ENCODE measurements at places on chromosomes 11 and 22.

GRCh38 chr22:30455075-30455840 is 16.6 kb downstream of the SEC14L3 start:
- DNase-seq, result no peak

DNA sequence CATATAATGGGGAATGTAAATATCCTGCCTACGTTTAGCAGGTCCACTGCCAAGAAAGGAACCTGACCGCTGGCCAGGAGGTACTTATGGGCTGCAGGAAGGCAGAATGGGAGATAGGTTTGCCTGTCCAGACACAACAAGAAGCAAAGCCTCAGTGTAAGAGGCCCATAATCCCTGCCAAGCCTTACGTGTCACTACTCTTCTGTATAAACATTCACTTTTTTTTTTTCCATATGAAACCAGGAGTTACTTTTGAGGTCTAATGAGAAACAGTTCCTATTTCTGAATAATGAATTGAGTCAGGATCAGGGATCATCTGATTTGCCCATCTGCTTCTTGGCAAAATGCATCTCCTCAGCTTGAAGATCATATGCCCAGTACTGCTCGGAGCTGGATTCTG is 230.2 kb downstream of the NTM start:
- DNase-seq, result no peak

- DNase-seq, result no peak
Observed at GRCh38 chr22:27407369-27407985, 394.1 kb downstream of the MN1 start.

DNA sequence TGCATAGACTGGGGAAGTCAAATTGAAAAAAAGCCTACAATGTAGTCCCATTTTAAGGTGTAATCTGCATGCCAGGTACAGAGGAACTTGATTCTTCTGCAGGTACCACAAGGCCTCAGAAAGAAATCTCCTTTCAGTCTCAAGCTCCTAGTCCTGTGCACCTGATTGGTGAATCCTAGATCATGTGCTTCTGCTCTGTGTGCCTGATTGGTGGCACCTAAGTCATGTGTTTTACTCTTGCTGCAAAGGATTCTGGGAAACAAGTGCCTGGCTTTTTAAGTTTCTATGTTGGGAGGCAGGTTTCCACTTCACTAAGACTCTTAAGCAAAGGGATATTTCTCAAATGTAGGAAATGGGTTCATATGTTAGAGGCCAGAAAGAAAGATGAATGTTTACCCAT is 29.1 kb downstream of the INSC start:
- no peak for DNase-seq

DNA sequence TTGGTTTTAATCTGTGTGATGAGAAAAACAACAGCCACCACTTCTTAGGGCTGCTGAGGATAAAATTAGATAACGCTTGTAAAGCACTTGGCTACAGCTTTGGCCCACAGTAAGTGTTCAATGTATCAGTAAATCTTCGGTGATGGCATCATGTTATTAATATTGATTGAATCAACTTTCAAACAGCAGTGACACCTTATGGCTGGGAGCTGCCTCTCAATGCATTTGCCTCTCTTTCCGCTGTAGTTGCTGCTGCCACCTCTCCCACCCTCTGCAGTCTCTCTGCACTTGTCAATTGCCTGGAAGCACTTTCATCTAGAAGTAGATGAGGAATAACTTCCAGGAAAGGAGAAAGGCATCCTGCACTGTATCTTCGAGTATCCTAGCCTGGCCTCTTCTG is 491.1 kb downstream of the OPCML start:
- no peak for DNase-seq

GRCh38 chr22:42929838-42930155 is 72.7 kb upstream of the ARFGAP3 start:
- no peak for DNase-seq

DNA sequence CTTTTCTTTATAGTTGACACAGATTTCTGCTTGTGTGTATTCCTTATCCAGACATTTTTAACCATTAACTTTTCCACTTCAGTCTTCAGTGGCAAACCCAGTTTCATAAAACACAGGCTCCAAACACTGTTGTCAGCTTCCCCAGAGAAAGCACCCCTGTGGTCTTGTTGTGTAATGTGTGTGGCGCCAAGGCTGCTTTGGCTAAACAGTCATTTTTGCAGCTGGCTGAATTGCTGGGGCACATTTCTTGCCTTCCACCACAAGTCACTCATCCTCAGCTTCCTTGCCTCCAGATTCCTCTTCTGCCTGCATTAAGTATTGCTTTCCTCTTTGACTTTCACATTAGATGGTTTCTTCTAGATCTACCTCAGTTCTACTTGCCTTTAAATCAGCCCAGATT is 40.5 kb downstream of the ARHGAP1 start:
- peak; percentile 27 for DNase-seq

DNA sequence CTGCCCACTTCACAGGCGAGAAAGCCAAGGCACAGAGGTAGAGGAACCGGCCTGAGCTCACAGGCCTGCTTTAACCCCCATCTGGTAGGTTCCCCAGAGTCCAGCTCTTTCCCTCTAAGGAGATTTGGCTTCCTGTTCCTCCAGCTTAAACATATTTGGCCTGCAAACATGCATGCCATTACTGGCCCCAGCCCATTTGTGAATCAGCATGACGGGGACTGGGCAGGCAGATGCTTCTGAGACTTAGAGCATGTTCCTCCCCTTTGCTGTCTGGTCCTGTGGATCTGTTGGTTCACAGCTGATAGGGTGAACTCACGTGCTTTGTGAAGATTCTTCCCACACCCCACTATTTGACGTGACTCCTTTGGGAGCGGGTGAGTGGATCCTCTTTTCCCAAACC is 12.6 kb downstream of the CHST1 start:
- DNase-seq, result peak; percentile 40

- no peak for DNase-seq
Observed at GRCh38 chr22:50171319-50171964, 911 bp downstream of the PANX2 start.

GRCh38 chr11:87076874-87077429 is 39.2 kb downstream of the TMEM135 start:
- no peak for DNase-seq

DNA sequence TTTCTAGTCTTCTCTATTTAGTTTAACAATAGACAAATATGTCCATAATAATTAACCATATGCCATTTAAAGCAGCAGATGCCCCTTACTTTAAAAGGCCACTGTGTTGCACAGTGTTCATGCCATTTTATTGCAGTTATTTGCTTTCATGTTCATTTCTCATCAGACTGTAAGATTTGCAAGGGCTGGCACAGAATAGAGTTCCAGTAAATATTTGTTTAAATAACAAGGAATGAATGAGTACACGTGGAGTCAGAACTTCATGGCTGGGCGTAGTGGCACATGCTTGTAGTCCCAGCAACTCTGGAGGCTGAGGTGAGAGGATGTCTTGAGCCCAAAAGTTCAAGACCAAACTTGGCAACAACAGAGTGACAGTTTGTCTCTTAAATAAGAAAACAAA is 1228.6 kb downstream of the LRRC4C start:
- DNase-seq, result no peak

DNA sequence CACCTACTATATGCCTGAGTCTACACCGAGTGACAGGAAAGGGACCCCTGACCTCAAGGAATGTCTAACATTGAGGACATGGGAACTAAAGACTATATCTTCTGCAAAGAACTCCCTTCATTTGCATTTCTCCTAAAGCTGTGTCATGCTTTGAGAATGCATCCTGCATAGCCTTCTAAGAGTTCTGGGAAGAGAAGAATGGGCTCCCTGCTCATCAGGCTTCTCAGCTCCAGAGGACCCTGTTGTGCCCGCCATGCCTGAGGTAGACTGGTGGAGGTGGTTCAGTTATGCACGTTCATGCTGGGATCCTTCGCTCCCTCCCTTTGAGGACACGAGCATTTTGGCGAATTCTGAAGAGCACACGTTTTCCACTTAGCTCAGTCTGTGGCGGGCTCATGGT is 63.3 kb downstream of the GRIK4 start:
- no peak for DNase-seq

DNA sequence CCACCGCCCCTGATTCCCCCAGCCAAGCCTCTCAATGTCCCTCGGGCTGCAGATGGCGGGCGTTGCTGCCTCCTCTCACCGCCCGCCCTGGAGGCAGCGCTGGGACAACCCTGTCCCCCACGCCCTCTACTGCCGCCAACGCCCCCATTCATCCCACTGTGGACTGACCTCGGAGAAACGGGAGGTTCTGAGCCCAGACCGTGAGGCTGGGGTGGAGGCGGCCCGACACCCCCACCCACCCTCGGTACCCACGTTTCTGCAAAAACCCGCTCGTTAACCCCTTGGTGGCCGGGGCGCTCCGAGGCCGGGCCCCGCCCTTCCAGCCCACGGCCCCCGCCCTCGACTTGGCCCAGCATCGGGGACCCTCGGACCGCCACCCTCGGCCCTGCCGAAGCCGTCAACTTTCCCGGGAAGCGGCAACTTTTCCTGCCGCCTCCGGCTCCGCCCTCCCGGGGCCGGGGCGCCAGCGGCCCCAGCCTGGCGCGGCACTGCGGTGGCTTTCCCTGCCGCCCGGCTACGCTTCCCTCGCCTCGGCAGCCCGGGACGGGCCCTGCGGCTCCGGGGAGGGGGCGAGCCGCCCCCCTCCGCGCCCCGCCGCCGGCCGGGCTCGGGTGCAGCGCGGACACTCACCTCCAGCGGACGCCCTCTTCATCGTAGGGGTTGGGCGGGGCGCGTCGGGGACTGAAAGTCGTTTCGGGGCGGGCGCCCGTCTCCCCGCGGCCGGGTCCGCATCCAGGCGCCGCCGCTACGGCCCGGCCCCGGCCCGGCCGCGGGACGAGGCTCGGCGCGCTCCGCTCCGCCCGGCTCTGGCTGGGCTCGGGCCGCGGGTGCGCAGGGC is 458 bp downstream of the RTN4R start:
- DNase-seq, result no peak

- DNase-seq, result peak; percentile 16
Observed at GRCh38 chr11:36155770-36156160, 133.5 kb downstream of the COMMD9 start.

GRCh38 chr11:120032766-120033390 is 105.0 kb downstream of the TRIM29 start:
- no peak for DNase-seq

DNA sequence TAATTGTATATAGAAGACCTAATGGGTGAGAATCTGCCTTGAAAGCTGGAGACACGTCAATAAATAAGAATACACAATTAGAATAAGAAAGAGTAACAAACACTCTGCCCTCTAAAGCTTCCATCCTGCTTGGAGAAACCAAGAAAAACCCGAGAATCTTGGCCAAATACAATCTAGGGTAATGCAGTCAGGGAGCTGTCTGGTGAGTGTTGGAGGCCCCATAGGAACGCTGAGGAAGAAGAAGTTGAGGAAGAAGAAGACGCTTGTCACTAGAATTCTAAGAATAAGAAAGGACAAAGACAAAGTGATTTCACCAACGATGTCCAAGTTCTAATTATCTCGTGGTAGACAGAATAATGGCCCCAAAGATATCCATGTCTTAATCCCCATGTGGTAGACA is 4485.9 kb upstream of the OR11H1 start:
- DNase-seq, result no peak

DNA sequence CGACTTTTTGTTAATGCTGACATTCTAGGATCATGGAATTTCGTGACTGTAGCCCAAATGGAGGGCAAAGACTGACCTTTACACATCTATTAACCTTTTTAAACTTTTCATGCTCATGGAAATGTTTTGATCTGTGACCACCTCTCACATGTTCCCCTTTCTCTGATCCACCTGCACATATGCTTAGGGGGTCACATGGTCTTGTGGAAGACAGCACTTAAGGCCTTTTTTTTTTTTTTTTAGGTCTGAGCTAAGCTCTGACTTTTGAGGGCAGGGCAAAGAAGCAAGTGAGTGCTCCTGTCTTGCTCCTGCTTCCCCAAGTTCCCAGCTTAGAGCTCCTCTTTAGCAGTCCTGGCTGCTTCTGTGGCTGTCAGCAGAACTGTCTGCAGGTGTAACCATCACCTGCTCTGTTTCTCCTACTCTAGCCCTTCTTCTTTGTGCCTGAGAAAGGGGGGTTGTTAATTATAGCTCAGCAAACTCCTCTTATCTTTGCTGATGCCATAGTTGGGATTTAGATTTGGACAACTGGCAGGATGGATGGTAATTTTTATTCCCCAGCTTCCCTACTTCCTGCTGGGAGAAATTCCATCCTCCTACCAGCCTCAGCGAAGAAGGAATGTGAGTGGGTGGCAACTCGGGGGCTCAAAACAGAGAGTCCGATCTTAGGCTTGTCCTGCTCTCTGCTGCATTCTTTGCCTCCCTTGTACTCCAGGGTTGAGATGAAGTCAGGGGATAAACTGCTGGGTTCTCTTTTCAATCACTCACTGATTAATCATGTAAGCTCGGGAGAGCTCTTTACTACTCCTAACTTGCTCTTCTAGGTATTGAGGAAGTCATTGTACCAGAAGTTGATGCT is 64.4 kb downstream of the GRAMD1B start:
- peak; percentile 77 for DNase-seq

GRCh38 chr22:27237080-27237741 is 564.3 kb downstream of the MN1 start:
- DNase-seq, result no peak

DNA sequence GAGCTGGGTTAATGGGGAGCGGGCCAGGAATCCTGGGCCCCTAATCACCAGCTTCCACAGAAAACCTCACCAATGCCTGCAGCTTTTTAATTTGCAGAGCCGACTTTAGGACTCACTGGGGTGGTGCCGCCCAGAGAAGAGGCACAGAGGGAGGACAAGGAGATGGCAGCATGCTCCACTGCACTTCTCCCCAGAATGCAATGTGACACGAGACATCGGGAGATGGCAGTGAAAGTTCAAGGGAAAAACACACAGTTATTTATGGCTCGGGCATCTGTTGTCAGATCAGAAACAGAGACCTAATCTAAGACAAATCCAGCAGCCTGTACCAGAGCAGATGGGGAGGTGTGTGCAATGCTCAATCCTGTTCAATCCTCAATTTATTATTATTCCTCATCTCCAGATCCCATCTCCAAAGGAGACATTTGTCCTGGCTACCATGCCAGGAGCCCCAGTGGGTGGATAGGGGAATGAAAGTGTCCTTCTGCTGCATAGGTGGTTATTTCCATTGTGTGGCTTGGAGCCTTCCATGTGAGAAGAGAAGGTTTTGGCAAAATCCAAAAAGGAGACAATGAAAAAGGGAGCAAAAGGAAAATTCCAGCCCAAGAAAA is 250.0 kb downstream of the NXPE2 start:
- DNase-seq, result no peak

- DNase-seq, result no peak
Observed at GRCh38 chr11:8268530-8269400, 5.1 kb upstream of the LMO1 start.

GRCh38 chr11:73216465-73216864 is 1.6 kb upstream of the P2RY2 start:
- no peak for DNase-seq

DNA sequence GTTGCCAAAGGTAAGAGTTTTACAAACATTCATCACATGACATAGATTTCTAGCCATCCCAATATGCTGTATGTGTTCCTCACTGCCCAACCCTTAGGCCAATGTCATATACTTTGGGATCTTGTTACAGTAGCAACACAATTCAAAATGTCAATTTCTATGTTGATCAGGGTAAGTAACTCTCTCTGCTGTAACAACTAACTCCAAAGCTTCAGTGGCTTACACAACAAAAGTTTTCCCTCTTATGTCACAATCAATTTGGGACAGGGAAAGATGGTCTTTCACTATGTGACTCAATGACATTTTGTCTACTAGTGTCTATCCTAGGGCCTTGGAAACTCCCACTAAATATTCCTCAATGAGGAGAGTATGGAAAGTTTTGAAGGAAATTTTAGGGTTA is 144.5 kb downstream of the SBF2 start:
- DNase-seq, result no peak

GRCh38 chr11:14366936-14367335 is 8.0 kb upstream of the RRAS2 start:
- no peak for DNase-seq

GRCh38 chr22:41914611-41915034 is 251 bp downstream of the SHISA8 start:
- no peak for DNase-seq
